Activated CD4-positive, alpha-beta T cell treated with anti-CD3 and anti-CD28 coated beads for 48 hours (primary cell): ENCODE measurements at places on chromosomes 11 and 22.

- no peak for DNase-seq
Measured at GRCh38 chr11:114073007-114073827, 13.7 kb downstream of the ZBTB16 start.

GRCh38 chr22:18987765-18988164, 51.7 kb upstream of the PRODH start:
- DNase-seq, result peak; percentile 37

DNA sequence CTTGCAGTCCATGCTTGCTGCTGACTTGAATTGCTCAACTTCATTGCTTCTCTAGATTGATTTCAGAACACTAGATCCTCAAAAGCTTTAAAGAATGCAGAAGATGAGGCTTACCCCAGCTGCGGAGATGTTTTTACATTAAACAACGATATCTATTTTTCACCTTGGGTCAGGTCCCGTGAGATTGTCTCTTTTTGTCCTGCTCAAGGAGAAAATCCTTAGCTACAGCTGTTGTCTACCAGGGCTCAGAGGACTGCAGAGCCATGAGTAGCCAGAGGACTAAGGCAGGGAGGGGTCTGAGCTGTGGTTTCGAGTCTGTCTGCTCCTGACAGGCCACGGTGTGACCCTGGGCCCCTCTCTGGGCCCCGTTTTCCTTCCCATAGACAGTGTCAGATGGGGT, 51.4 kb downstream of the PKNOX2 start:
- DNase-seq, result no peak

GRCh38 chr11:67310246-67311050, 7.1 kb downstream of the SSH3 start:
- no peak for DNase-seq

DNA sequence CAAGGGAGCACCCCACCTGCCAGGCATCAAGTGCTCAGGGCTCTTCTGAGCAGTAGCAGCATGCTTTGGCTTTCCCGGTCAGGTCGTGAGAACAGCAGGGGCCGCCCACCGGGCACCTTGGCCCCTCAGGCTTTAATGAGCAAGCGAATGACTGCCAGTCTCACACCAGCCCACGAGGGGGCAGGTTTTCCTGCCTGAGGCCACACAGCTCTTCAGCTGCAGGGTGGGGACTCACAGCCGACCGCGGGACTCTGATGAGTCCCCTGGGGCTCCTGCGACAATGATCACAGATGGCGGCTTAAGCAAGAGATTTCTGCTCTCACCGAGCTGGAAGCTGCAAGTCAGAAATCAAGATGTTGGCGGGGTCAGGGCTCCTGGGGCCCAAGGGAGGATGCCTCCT, 14.3 kb upstream of the FGF19 start:
- DNase-seq, result peak; percentile 50

DNA sequence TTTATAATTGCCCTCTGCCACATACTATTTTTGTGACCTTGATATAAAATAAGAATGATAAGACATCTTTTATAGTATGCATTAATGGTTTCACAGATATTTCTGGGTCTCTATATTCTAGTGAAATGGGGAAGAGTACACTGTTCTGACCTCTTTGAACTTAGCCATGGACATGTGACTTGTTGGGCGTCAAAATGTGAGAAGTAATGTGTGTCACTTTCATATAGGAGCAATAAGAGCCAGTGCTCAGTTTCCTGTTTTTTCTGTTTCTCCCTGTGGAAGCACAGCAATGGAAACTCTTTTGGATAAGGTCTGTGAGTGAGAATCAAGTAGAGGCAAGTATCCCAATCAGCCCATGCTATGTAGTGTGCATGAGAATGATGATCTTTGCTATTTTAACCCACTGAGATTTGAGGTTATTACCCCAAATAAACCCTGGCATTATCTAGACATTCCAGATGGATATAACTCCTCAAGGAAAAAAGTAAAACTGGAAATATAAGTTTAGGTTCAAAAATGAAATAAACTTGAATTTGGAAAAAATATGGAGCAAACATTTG, 60.7 kb downstream of the RAB38 start:
- DNase-seq, result no peak

DNA sequence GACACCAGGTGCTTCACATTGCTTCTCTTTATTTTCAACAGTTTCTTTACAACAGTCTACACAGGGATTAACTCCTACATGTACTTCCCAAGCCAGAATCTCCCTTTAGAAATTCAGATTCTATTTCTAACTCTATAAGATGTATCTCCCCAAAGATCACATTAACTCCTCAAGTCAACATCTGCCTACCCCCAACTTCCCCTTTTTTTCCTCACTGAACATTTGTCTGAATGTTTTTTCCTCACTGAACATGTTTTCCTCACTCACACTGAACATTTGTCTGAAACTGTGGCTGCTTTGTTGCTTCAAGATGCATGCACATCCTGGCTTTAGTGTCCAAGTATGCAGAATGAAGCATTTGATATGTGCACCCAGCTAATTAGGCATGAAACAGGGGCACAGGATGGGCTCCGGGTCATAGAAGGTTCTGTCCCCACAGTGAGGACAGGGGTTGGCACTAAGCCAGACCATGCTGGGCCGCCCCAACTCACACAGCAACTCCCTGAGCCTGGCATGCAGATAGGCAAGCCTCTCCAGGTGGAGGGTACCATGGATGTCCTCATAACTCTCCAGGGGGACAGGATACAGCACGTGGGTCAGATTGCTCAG, 11.3 kb downstream of the PRAME start:
- no peak for DNase-seq

DNA sequence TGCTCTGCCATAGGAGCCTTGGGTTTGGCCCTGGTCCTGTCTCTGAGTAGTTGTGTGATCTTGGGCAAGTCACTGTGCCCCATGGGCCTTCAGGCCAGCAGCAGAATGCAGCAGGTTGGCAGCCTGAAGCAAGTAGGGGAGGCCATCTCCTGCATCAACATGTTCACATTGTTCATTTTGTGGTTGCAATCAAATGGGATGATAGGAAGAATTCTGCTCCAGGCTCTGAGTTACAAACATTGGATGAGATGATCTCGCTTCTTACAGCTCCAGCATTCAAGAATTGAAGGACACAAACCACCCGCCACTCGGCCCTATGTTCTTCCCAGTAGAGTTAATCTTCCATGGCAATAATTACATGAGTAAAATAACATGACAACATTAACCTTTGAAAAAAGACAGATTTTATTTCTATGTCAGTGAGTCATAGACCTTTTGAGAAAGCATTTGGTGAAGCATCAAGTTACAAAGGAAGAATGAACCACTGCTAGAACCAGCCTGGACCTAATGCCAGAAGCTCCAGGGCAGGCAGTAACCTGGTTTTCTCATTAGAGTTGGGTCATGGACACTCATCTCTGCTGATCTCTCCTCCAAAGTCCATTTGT, 308.3 kb upstream of the NCAM1 start:
- no peak for DNase-seq

DNA sequence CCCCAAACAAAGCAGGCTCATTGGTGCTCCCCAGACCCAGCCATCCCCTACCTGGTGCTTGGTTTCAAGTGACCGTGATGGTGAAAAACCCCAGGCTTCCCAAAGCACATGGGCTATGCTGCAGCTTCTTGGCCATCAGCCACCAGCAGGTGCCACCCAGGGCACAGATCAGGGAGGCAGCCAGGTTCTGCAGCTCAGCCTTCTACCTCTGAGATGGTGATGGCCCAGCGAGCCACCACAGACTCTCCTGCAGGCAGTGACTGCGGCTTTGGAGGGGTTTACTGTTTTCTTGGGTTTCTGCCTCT, 70.0 kb upstream of the ALX4 start:
- DNase-seq, result no peak

- no peak for DNase-seq
Measured at GRCh38 chr11:68714060-68714856, 29.9 kb downstream of the GAL start.

DNA sequence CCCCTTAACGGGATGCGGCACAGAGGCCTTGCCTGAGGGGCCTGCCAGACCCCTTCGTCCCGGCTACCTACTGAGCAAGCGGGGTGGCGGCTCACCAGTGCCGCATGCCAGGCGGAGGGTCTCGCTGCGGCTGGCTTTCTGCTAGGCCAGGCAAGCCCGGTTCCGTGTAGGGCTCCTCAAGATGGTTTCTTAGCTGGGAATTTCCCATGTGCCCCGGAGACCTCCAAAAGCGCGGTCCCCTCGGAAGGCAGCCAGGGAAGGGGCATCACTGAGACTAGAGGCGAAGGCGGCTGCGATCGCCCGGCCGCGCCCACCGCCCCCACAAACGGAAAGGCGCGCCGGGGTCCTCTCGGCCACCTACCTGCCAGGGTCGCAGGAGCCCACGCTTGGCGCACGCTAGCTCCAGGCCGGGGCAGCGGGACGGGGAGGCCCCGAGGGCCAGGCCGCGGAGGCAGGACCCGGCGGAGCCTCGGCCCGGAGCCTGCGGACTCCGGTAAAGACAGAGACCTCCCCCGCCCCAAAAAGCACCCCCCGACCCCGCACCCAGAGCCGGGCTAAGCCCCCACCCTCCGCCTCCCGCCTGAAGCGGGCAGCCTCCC, 23.8 kb downstream of the MICAL3 start:
- DNase-seq, result peak; percentile 19

DNA sequence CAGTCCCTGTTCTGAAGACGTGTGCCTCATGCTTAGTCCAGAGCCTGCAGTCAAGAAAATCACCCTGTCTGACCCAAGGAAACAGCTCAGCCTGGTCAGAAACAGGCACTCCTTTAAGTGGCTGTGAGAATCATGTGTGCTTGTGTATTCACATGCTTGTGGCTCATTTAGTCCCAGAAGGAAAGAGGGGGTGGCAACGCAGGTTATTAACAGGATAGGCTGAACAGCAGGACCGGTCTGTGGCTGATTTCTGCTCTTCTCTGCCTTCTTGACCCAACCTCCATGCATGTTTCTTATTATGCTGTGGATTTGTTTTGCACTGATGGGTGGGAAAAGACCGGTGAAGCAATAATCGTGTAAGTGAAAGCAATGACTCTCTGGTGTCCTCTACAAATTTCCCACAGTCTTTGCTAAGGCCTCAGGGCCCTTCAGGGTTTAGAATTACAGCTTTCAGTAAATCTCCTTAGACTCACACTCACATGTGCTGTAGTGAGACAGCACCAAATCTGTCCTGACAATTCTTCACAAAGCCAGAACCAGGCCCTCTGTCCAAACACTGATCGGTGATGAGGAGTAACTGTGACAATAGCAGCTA, 288.1 kb downstream of the ETS1 start:
- DNase-seq, result no peak

GRCh38 chr11:130625578-130626306, 177.3 kb downstream of the ADAMTS15 start:
- no peak for DNase-seq

DNA sequence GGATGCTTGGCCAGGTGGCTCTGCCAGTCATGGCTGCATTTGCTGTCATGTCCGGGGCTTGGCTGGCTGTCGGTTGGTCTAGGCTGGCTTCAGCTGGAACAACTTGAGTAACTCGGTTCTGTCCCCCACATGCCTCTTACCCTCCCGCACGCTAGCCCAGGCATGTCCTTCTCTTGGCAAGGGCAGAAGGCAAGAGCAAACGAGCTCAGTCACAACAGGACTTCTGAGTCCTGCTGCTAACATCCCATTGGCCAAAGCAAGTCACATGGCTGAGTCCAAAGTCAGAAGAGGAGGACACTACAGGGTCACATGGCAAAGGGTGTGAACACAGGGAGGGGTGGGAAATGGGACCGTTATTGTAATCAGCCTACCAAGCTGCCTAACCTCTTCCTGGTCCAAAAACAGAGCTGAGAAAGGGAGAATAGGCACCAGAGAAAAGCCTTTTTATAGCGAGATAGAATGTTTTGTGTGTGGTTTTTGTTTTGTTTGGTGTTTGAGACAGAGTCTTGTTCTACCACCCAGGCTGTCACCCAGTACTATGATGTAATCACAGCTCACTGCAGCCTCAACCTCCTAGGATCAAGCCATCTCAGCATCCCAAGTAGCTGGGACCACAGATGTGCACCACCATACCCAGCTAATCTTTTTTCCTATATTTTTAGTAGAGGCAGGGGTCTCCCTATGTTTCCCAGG, 81.9 kb downstream of the MN1 start:
- no peak for DNase-seq

GRCh38 chr11:57134284-57134683, 47.5 kb upstream of the LRRC55 start:
- DNase-seq, result no peak

DNA sequence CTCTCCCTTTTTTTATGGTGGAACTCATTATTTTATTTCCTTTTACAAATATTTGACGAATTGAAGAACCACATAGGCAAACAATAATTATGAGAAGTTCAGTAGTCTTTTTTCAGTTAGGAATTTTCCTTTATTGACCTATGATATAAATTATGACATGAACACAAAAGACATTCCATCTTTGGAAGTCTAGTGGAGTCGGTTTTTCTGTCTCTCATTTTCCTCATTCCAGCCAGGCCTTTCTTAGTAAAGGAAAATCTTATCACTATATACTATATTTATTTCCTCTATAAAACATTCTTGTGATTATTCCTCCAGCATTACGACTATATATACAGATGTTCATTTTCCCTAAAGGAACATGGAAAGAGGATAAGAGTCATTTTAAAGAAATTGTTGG, 1046.1 kb downstream of the DLG2 start:
- no peak for DNase-seq

DNA sequence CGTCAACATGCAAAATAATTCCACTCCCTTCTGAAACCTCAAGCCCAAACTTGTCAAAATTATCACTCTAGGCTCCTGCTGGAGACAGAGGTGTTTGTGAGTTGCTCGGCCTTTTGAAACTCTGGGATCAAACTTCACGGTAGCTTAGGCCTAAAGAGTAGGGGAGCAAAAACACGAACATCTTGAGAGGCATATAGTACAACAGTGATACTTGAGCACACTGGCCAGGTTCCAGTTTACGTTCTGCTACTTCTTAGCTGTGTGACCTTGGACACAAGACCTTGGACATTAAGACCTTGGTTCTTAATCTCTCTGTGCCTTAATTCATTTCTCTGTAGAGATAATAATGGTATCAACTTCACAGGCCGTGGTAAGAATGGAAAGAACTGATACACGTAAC, 123.5 kb upstream of the LMO1 start:
- no peak for DNase-seq

DNA sequence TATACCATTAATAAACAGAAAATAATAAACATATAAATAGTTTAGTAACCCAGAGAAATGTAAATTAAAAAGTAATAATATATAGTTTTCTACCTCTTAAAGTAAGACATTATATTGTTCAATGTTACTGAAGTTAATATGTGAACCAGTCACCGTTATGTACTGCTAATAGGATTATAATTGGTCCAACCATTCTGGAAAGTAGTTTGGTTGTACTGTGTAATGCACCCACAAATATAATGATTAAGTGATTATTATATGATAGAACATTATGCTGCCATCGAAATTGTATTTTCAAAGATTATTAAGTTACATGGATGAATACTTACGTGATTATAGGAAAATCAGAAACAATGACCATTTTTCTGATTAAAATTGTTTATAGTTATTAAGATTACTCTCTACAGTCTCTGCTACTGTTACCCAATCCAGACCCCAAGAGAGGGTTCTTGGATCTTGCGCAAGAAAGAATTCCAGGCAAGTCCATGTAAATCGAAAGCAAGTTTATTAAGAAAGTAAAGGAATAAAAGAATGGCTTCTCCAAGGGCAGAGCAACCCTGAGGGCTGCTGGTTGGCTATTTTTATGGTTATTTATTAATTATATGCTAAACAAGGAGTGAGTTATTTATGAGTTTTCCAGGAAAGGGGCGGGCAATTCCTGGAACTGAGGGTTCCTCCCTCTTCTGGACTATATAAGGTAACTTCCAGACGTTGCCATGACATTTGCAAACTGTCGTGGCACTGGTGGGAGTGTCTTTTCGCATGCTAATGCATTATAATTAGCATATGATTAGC, 50.1 kb downstream of the ACER3 start:
- no peak for DNase-seq

GRCh38 chr11:119700536-119701346, 28.3 kb downstream of the NECTIN1 start:
- peak; percentile 16 for DNase-seq
